Astrocyte of the cerebellum (primary cell): ENCODE measurements at places on chromosomes 12 and 14.
A peak's percentile ranks its signal among the peaks of the same experiment; 100 is the strongest.

GRCh38 chr14:65226824-65227604, 124.7 kb upstream of the MAX start:
- no peak for DNase-seq

- DNase-seq, result no peak
These were observed 113.1 kb upstream of the MYL2 start for GRCh38 chr12:111033281-111034082.

- DNase-seq, result peak; percentile 40
These were observed 27.2 kb downstream of the JDP2 start for GRCh38 chr14:75454963-75455546.

GRCh38 chr14:76133103-76133502, 18.6 kb upstream of the GPATCH2L start:
- DNase-seq, result peak; percentile 4

DNA sequence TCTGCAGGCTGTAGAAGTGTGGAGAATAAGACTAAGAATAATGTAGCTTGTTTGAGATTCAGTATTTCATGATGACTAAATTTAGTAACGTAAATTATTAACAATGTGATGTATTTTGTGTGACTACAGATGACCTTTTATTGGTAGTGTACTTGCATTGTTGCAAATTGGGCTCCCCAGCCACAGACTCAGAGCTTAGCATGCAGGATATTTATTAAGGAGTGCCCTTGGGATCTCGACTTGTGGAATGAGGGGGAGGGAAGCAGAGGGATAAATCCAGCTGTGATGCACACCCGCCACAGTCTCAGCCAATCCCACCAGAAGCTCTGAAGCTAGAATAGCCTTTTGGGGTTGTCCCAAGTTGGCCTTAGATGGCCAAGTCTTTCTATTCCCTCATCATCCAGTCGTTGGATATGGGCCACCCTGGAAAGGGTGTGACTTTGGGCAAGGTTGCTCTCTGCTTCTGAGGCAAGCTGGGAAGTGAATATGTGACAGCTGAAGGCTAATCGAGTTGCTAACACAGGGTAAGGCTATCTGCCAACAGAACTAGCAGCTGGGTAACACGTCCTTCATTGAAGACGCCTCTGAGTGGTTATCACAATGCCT, 42.1 kb upstream of the USP44 start:
- DNase-seq, result no peak

- DNase-seq, result no peak
These were observed 13.1 kb upstream of the CARMIL3 start for GRCh38 chr14:24038686-24039085.

- no peak for DNase-seq
These were observed 106.4 kb downstream of the WIF1 start for GRCh38 chr12:65014504-65015271.

- DNase-seq, result peak; percentile 50
These were observed 84.6 kb downstream of the SETD3 start for GRCh38 chr14:99395909-99396530.

GRCh38 chr14:105086833-105087307, 21.6 kb upstream of the GPR132 start:
- no peak for DNase-seq

- DNase-seq, result peak; percentile 81
These were observed 30.4 kb upstream of the KCNA5 start for GRCh38 chr12:5013266-5013730.

DNA sequence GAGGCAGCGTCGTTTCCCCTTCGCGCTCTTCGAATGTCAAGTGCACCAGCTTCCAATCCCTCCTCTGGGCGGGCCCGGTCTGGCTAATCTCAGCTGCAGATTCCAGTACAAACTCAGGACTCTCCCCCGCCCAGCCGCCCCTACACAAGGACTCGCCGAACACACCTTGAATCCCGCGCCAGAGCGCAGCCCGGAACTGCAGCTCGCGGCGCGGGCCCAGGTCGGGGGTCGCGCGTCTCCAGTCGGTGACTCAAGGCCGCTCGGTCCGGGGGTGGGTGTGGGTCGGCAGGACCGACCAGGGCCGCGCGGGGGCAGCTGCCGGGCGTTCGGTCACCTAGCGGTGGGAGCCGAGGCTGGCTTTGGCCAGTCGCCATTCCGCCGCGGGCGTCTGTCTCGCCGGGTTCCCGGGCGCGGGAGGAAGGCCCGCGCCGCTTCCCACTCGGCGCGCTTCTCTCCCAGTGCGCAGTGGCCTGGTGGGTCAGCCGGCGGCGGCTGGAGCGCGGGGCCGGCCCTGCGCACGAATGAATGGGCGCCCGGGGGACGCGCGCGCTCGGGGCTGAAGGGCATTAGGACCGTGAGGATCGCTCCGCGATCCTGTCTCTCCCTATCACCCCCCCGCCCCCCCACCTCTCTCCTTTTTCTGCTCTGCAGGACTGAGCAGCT, at the start of gene GALNT16:
Gene GALNT16, plus strand, starts transcription at position 632 of the 663 bp plus-strand sequence. CDS start 133 bp downstream, outside the sequence.
- no peak for DNase-seq

DNA sequence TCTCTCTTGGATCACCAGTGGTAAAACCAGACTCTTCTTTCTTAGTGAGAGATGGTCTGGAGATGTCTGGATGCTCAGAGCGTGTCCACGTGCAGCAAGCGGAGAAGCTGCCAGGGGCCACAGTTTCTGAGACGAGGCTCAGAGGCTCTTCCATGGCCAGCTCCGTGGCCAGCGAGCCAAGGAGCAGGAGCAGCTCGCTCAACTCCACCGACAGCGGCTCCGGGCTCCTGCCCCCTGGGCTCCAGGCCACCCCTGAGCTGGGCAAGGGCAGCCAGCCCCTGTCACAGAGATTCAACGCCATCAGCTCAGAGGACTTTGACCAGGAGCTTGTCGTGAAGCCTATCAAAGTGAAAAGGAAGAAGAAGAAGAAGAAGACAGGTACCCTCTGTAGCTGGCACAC, 69.0 kb downstream of the TECPR2 start:
- DNase-seq, result no peak

DNA sequence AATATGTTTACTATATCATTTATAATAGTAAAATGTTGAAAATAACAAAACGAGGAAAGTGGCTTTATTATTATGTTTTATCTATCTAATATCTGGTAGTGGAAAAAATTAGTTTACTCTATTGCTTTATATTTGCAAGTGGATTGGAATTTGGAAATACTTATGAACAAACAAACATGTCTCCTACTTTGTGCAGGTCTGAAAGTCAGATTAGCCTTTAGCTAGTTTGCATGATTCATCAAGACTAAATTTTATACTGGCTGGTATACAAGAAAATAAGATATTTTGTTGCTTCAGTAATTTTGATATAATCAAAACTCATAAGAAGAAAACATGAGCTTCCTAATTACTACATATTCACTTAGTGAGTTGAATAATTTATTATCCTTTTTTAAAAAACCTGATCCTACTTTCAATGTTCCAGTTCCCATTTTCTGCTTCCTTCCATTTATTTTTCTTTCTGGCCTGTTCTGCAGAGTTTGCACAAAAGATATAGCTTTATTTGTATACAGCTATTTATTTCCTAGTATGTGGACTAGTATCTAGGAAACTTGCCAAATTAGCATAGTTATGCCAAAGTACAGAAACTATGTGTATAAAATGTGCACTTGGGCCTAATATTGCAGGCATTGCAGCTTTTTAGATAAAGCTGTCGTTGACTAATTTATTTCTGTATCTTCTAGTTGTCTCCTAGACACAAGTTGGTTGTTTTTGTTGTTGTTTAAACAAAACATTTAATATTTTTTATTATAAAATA, 122.0 kb downstream of the AKAP6 start:
- no peak for DNase-seq

- no peak for DNase-seq
These were observed 53.8 kb downstream of the SDR9C7 start for GRCh38 chr12:56880125-56880992.

DNA sequence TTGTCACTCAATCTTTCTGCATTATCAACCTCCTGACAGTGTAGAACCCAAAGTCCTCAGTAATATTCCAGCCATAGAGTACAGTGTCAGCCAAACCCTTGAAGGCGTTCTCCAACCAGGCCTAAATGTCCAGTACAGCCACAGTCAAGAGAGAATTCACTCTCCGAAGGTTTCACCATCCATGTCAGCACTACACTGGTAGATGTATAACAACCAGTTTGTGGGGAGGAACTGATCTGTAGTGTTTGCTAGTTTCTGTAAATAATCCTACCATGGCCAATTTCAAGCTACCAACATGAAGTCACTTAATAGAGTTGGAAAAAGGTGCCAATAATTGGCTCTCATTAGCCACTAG, 456 bp upstream of the MDP1 start:
- no peak for DNase-seq

DNA sequence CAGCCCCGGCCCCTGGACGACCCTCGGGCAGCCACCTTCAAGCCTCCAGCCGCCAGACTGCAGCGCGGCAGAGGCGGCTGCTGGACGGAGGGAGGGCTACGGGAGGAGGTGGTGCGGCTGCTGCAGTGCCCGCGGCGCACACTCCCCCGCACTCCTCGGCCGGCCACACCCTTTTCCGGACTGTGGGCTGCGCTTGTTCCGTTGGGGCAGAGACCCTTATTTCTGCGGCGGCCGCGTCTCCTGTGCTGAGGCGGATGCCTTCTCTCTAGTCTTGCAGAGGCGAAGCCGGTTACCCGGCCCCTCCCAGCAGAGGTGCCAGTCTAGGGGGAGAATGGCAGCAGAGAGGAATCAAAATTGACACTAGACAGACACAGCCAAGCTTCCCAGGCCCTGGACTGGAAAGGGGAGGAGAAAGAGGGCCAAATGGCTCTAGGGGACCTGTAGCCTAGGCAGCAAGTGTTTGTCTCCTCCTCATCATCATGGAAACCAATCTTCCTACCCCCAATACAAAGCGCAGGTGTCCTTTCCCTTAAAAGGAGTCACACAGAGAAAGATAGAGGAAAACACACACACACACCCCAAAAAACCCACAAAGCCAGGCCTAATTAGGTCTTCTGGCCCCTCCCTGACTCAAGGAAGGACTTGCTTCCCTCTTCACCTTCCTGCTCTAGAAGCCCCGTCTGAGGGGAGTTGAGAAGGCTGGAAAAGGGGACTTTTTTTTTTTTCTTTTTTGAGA, 1.3 kb downstream of the ESYT1 start:
- DNase-seq, result no peak

DNA sequence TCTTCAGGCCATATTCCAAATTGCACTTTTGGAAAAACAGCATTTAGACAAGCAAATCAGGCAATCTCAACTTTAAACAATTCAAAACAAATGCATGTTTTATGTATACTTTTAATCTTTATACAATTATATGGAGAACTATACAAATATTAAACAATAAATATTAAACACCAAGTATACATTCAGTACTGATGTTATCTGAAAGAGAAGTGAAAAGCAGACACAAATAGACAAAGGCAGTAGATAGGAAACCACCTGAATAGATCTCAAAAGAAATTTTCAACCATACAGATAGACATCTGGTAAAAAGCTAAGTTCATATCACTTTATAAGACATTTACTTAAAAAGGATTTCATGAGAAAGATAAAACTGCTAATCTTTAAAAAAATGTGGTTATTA, 65.2 kb downstream of the ZC3H14 start:
- DNase-seq, result no peak

DNA sequence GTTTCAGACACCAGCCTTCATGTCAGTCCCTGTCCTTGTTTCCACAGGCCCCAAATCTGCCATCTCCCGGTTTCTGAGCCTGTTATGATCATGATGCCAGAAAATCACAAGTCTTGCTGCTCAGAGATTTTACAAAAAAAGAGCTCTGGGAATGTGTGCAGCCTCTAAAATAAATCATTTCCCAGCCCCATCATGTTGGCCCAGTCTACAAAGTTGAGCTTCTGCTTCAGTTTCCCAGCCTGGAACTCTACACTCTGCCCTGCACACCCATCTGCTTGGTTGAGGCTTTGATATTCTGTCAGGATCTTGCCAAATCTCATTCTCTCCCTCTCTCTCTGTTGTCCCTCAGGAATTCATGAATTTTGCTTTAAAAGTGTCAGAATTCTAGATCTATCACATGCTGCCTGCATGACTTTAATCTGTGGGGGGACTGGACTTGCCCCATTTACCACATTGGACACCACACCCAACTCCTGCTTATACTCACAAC, 45.5 kb downstream of the NELL2 start:
- no peak for DNase-seq

DNA sequence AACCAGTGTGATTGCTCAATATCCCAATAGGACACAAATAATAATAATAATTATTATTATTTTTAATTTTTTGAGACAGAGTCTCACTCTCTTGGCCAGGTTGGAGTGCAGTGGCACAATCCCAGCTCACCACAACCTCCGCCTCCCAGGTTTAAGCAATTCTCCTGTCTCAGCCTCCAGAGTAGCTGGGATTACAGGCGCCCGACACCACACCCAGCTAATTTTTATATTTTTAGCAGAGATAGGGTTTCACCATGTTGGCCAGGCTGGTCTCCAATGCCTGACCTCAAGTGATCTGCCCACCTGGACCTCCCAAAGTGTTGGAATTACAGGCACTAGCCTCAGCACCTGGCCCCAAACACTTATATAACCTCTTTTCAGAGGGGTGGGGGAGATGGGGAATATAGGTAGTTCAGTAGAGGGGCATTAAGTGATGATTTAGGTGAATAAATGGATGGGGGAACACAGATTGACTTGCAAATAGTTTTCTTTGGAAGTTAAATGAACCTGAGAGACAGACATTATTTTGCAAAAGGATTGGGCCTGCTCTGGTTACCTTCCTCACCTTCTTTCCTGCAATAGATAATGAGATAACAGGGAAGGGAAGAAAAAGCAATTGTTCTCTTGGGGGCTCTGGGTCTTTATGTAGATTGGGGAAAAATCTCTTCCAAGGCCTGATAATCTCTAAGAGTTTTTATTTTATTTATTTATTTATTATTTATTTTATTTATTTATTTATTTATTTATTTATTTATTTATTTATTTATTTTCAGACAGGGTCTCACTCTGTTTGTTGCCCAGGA, 57.7 kb downstream of the RESF1 start:
- no peak for DNase-seq

DNA sequence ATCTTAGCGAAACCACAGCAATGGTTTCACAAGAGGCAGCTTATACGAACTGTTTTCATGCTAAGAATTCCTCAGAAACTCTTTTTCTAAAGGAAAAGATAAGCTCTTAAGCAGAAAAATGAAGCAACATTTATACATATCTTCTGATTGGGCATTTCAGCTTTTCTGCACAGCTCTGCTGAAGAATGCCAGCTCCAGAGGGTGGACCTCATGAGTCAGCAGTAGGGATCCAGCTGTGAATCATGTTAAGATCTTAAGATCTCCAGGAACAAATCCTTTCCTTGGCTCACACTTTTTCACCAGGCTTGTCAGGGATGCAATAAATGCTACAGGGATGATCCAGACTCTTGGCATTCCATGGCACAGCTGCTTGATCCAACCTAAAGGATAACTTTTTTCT, 477.1 kb upstream of the CCDC196 start:
- DNase-seq, result peak; percentile 58

DNA sequence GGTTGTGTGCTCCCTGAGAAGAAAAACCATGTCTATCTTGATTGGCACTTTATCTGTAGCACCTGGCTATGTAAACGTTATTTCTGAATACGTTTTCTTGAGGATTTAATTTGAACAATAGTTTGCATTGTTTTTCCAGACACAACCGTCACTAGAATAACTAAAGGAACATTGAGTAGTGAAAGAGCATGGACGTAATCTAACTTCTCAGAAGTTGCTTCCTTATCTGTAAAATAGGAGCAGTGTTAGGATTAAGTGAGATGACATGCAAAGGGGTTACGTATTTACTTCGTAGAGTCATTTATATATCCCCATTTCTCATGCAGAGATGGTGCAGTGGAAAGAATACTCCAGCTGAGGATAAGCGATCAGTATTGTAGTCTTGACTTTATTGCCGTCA, 8.1 kb downstream of the AEBP2 start:
- DNase-seq, result no peak

GRCh38 chr12:122084857-122085405, 6.4 kb downstream of the MLXIP start:
- DNase-seq, result no peak
